ENCODE measurements at places on chromosomes 16 and 17.

DNA sequence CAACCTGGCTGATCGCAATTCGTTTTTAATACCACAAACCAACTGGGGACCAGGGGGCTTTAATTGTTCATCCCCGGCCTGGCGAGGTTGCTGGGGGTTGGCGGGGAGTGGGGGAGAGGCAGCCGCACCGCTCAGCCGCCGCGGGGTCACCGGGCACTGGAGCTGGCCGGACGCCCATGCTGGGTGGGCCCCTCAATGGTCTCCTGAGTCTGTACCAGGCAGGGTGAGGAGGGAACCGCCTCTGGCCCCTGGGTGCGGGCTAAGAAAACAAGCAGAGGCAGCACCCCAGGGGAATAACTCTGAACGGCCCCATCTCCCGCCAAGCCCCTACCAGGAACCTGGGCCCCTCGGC is 43.9 kb downstream of the ACTG1 start:
- no peak for DNase-seq

GRCh38 chr16:59116744-59117143 is 382.6 kb upstream of the GOT2 start:
- DNase-seq: no peak

- peak; percentile 42 for DNase-seq
Measured at GRCh38 chr16:1839554-1839953, 12.5 kb downstream of the FAHD1 start.

- no peak for DNase-seq
Measured at GRCh38 chr16:74888888-74889287, 96.0 kb downstream of the WDR59 start.

- no peak for DNase-seq
Measured at GRCh38 chr17:16001226-16001897, 1.7 kb downstream of the TTC19 start.
